NCI-H1436 (cell line): ENCODE measurements at places on chromosomes 16 and 17.

- no peak for DNase-seq
These were observed 170.9 kb downstream of the RAB11FIP4 start for GRCh38 chr17:31562376-31562840.

GRCh38 chr16:11361701-11362451 lies 16.6 kb downstream of the RMI2 start:
- DNase-seq, result no peak

DNA sequence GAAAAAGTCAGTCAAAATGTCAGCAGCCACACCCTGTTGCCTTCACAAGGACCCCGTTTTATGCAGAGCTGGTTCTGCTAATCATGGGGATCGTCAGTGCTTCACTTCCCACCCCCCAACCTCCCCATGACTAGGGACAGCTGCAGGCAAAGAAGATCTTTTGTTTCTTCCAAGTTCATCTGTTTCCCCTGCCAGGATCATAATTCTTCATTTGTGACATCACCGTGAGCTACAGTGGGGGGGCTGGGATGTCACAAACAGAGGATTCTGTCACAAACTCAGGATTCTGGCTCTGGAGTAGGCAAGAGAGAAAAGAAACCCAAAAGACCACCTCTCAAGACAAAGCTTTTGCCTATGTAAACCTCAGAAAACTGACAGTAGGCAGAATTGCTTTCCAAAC lies 24.7 kb downstream of the DNAJC7 start:
- DNase-seq, result no peak

GRCh38 chr17:34110315-34110714 lies 144.8 kb upstream of the CCL2 start:
- no peak for DNase-seq

DNA sequence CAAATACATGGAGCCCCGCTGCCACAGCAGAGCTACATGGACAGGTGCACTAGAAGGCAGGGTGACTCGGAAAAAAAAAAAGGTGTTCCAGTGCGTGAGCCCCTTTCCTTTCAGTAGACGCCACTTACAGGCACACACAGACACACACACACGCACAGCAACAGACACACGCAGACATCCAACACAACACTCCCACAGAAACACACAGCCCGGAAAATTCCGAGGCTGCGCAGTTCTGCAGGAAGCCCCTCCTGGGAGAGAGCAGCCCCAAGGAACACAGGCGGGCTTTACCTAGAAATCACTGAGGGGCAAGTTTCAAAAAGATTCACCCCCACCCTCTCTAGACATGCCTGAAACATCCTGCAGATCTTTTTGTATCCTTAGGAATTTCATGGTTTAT lies 136.0 kb upstream of the WSB1 start:
- no peak for DNase-seq

GRCh38 chr17:78401891-78402290 lies 23.4 kb downstream of the PGS1 start:
- DNase-seq, result no peak

- DNase-seq, result no peak
These were observed 432.2 kb upstream of the KIF2B start for GRCh38 chr17:53390575-53390974.

- DNase-seq, result no peak
These were observed 42.3 kb upstream of the MTSS2 start for GRCh38 chr16:70728150-70728549.

- DNase-seq, result no peak
These were observed 75.0 kb upstream of the LHX1 start for GRCh38 chr17:36862116-36862920.

DNA sequence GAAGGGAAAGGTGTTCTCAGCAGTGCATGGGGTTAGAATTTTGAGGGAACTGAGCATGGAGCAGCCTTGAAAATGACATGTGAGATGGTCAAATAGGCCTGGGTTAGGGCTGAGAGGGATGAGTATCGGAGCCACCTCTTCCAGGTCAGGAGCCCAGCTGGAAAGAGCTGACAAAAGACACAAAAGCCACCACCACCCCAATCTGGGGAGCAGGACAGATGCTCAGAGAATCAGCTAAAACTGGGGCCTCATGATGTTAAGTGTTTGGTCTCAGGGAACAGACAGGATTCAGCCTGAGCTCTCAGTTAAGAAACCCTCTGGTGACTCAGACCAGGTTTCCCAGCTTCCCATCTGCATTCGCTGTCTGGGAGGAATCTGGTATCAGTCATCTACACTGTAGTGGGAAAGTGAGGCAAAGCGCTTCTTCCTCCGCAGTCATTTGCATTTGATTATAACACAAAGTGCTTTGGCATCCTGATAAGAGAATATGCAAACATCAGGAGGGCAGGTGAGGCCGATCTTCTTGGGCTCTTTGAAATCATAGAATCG lies 2.6 kb downstream of the WNT9B start:
- no peak for DNase-seq
